ENCODE measurements at places on chromosomes 12 and 14.

DNA sequence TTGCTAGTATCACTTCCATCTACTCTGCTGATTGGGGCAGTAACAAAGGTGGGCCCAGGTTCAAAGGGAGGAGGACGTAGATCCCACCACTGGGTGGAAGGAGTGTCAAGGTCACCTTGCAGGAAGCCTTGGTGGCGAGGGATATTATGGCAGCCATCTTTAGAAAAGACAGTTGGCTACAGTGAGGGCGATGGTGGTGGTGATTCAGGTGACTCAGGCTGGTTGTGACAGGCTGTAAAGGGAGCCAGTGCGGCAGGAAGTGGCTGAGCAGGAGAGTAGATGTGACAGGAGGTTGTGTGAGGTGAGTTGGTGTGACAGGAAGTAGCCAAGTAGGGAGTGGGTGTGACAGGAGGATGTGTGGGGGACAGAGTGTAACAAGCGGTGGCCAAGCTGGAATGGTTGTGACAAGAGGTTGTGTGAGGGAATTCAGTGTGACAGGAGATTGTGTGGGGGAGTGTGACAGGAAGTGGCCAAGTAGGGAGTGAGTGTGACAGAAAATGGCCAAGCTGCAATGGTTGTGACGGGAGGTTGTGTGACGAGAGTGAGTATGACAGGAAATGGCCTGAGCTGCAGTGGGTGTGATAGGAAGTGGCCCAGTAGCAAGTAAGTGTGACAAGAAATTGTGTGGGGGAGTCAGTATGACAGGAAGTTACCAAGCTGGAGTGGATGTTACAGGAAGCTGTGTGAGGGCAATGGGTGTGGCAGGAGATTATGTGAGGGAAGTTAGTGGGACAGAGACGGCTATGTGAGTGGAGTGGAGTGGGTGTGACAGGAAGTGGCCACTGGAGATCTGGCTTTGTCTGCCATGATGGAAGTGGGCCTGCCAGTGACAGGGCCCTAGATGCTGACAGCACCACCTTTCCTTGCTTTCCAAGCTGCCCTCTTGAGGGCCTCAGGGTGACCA, 136.5 kb upstream of the MYL2 start:
- peak; percentile 54 for DNase-seq

GRCh38 chr12:3641428-3642018, 111.4 kb downstream of the CRACR2A start:
- no peak for DNase-seq

GRCh38 chr12:121849665-121850064, 9.0 kb downstream of the HPD start:
- no peak for DNase-seq

GRCh38 chr12:92759634-92760268, 57.0 kb downstream of the PLEKHG7 start:
- no peak for DNase-seq

GRCh38 chr14:99930420-99931274, 134.6 kb upstream of the EVL start:
- no peak for DNase-seq

- no peak for DNase-seq
These were observed 5.2 kb downstream of the FOXA1 start for GRCh38 chr14:37589715-37590427.

GRCh38 chr14:35632271-35632670, 98.3 kb downstream of the INSM2 start:
- no peak for DNase-seq

DNA sequence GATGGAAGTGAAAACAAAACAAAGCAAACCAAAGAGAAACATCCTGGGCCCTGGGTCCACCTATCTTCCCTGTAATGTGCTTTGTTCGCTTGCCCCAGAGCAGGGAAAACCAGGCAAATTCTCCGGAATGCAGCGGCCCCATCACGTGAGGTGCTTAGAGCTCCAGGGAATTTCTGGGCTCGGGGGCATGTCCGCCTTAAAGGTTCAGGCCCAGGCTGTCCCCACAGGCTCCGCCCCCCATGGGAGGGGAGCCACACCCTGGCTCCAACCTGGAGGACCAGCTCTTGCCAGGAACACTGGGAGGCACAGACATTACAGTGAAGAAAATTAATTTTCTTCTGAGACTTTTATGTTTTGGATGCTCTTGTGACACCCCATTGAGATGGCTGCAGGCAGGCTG, 69.9 kb downstream of the RBM19 start:
- DNase-seq = no peak

DNA sequence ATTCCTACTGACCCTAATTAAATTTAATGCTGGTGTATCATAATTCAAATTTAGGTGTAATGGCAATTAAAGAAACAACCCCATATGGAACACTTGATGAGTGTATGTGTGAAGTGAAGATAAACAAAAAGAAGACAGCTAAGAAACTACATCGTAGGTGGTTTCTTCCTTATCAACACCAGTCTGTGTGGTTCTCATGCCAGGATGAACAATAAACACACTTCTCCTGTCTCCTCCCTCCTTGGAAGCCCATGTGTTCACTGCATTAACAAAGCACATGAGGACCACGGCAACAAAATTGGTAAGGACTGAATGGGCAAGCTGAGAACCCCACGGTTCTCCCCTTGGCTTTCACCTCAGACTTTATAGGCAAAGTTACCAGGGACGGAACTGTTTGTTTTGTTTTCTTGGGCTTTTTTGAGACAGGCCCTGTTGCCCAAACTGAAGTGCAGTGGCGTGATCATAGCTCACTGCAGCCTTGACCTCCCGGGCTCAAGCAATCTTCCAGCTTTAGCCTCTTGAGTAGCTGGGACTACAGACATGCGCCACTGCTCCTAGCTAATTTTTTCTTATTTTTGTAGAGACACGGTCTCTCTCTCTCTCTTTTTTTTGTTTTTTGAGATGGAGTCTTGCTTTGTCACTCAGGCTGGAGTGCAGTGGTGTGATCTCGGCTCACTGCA, 71.0 kb downstream of the TRAFD1 start:
- no peak for DNase-seq

DNA sequence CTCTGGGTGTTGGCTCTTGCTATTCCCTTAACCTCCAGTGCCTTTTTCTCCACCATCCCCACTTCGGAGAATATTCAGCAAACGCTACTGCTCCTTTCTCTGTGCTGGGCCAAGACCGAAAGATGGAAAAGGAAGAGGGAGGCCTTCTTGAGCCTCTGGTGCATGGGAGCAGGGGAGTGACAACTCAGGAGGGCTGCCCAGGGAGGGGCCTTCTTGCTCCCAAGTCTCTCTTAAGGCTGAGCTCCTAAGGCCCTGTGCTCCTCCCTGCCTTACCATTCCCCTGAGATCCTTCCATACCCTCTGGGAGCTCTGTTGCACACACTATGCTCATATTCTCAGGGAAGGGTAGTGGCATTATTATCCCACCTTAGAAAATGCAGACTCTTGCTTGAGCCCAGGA, 34.9 kb downstream of the SH2B3 start:
- DNase-seq = no peak

DNA sequence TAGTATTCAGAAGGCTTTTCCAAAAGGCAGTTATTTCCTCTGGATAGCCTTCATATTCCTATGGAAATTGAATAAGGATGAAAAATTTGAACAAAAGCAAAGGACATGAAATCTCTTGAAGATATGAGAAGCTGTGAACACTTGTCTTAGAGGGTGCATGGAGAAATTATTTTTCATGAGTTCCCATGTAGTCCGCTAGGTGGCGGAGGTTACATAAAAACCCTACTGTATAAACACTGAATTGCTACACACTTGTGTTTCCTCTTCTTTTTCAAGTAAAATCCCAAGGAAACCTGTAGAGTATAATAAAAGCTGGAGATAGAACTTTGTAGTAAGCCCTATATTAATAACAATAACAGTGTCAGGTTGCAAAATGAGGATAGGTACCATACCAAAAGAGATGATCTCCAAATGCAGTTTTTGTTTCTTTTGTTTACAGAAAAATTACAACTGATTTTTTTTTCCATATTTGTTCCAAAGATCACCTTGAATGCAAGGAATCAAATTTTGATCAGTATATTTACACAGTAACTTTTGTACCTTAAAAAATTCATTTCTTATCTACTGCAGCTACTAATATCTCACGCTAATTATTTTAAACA, 37.8 kb upstream of the OR4E1 start:
- DNase-seq = no peak

- peak; percentile 29 for DNase-seq
These were observed 190.0 kb upstream of the C14orf180 start for GRCh38 chr14:104389326-104390220.

DNA sequence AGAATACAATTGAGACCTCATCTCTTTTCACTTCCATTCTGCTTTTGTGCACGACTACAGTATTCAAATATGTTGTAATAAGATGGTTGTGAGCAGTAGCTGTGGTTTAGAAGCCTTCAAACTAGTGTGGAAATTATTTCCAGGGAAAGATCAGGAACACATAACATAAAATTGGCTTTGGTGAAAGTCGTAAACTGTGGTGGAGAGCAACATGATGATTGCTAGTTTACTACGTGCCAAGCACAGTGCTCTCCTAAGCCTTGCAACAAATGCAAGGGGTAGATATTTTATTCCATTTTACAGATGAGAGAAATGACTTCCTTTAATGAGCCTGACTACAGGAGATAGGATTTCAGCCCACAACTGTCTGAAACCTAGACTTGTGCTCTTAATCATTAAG, 172.4 kb upstream of the LMNTD1 start:
- no peak for DNase-seq

DNA sequence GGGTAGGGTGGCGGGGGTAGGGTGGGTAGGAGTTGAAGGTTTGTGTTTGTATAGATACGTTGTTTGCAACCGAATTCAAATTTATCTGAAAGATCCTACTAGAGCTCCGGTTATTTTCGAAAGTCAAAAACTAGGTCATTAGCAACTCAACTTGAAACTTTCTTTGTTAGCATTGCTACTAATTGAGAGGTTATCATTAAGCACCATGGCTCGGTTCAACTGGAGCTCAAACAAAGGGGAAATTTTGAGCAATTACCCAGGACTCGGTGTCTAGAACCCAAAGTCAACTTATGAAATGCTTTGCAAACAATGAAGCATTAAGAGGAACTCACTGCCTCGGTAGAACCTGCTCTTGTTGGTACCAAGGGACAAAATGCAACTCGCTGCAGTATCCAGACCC, 207.7 kb downstream of the BCAT1 start:
- DNase-seq = no peak

GRCh38 chr12:126418400-126418799, 1353.2 kb downstream of the AACS start:
- DNase-seq = no peak

DNA sequence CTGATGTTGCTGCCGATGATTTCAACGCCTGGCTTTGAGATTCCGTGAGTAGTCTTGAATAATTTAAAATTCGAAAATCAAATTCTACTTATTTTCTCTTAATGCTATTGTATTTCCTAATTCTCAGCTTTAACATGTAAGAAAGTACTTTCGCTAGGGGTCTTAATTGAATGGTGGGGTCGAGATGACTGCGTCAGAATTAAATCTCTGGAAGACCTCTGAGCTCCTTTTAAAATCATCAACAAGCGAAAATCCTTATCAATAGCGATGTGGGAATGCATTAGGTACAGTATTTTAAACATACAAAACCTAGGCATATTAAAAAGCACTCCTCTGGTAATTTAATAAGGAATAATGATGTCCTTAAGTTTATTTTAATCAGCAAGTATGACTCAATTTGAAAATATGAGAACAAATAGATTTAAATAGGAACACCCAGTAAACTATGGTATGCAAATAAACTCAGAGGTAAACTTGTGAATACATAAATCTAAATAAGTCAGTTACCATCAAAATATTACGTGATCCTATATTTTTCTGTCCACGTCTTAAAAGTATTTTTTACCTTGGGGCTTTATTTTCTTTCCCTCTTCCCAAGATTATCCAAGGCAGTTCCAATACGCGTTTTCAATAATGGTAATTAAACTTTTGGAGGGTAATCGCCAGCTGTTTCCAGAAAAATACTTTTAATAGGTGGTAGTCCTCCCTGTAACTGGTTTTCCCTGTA, 1.4 kb downstream of the FOXA1 start:
- no peak for DNase-seq

- peak; percentile 62 for DNase-seq
These were observed 1.1 kb upstream of the FERMT2 start for GRCh38 chr14:52951681-52952554.

DNA sequence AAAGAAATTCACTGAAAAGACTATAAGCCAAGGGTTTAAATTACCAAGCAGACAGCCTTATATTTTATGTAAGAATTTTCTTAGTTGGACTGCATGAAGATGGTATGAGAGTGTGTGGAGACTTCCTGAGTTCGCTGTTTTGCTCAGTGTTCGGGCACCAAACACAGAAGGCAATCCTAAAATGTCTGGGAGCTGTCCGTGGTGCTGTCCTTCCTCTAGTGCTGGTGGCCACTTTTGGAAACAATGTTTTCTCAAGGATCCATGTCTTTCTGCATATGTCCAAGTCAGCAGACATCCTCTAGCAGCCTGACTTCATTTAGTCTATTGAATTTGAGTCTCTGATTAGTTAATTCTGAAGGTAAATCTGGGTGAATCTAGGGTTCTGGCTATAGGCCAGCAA, 135.8 kb downstream of the SLC8A3 start:
- DNase-seq = no peak

DNA sequence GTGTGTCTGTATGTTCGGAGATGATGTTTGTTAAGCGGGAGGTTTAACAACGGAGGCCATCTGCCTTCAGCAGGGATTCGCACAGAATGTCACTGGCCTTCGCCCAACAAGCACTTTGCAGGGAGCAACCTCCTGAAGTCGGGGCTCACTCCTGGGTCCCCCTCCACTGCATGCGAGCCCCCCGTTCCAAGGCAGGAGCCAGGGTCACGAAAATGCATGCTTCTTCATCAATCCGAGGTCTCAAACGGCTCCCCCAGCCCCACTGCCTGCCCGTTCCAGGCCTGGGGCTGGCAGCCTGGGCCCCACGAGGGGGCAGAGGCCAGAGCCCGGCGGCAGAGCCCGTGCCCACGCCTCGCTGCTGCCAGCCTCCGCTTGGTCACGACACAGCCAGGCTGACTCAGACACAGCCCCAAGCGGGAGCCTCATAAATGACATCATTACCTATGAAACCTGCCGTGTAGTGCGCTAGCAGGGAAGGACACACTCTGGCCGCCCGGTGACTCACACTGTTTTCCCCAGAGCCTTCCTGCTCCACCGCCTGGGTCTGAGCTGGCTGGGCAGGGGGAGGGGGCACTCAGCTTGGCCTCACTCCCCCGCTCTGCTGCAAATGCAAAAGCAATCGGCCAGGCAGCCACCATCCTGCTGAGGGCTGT, 169.5 kb upstream of the RTL1 start:
- peak; percentile 86 for DNase-seq

- no peak for DNase-seq
These were observed 631 bp downstream of the PPM1H start for GRCh38 chr12:62934239-62934798.

All from ureter (tissue), 1 donor.